ENCODE measurements at places on chromosomes 4 and X.

- no peak for DNase-seq
Measured at GRCh38 chr4:164378361-164378760, 375.6 kb upstream of the SMIM31 start.

DNA sequence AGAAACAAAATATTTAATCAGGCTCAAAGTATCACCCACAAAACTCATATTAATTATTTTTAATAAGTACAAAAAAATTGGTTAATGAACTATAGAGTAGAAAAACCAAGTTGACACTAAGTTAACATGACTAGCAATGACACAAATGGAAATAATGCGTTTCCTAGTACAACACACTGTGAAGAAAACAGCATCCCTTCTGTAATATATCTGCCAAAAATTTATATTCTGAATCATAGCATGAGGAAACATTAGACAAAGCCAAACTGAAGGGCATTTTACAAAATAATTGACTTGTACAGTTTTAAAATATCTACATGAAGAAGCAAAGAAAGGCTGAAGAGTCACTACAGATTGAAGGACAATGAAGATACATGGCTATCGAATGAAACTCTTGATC lies 477.6 kb upstream of the INTU start:
- no peak for DNase-seq

DNA sequence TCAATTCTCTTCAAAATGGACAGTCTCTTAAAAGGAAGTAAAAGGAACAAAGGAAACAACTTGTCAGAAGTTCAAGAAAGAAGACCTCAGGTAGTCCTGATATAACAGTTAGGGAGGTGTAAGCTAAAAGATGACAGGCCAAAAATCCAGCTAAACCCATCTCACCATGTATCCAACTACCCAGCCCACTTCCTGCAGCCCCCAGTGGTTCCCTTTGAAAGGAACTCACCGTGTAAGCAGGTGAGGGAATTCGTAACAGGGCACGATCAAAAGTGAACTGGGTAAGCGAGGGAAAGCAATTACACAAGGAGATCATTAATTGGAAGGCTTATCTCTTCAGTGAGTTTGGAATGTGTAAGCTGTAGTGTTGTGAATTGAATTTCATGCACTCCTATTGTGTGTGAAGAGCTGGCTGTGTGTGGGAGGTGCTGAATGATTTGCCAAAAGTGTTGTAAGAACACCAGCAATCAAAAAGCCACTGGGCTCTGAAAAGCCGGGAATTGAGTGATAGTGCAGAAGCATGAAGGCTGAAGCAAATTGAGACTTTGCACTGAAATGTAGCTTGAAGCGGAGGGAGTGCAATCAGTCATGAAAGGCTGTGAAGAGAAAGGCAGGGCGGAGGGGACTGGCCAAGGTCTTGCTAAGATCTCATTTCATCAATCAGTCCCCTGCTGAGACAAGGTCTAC lies 914.2 kb upstream of the LCORL start:
- no peak for DNase-seq

GRCh38 chr4:55330241-55330640 lies 15.8 kb upstream of the SRD5A3 start:
- no peak for DNase-seq

DNA sequence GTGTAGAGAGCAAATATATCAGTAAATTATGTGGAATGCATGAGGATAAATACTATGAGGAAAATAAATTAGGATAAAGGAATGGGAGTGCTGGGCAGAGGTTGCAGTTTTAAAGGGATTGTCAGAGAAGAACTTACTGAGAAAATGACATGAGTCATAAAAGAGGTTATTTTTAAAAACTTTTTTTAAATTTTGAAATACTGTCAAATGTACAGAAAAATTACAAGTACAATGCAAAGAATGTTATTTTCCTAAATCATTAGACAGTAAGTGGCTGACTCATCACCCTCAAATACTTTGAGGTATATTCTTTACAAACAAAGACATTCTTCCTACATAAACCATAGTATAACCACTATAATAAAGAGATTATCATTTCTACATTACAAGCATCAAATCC lies 29.8 kb upstream of the H2AZ1 start:
- no peak for DNase-seq

DNA sequence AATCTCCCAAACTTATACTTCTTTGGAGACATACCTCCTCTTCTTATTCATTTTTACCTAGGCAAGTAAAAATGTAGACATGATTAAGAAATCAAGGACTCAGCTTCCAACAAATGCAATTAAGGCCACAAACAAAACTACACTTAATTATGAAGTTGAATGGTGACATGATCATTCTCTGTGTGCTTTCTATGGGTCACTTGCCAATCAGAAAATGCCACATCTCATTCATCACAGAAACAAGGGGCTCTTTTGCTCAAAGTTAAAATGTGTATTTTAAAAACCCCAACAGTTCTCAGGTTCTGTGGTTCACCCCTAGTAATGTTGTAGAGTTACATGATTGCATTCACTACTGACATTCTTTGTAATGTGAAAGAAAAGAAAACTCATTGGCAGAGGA lies 273.5 kb downstream of the DCHS2 start:
- DNase-seq: no peak

DNA sequence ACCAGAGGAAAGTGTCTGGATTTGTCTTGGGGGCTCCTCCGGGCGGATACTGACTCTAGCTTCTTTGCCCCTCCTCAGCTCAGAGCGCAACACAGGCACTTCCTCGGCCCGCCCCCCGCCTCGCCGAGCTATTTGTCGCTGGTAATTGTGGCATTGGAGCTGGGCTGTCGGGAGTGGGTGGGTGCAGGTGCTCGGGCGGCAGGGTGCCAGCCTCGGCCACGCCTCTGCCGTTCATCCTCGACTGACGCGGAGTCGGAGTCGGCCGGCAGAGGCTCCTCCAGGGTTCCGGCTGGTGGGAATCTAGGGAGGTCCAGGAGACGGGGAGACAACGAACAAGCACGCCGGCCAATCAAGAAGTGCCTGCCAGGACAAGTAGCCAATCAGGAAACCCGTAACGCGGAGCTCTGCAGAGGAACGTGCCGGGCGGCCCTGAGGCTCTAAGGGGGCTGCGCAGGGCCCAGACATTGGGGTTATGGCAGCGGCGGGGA lies 3.9 kb upstream of the SYN1 start:
- peak; percentile 18 for DNase-seq

DNA sequence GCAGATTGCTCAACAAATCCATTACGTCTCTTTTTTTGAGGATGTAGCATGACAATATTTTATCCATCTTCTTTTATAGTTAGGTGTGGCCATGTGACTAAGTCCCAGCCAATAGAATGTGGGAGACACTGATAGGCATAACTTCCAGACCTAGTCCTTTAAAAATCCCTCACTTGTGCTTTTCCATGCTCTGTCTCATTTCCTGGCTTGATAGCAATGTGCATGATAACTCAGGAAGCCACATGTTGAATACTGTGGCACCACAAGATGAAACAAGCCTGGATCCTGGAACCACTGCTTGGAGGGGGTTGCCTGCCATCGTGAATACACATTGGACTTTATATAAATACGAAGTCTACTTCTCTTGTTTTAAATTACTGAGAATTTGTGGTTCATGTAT lies 184.0 kb upstream of the NEIL3 start:
- no peak for DNase-seq

GRCh38 chrX:135649029-135649428 lies 64.4 kb upstream of the CT45A1 start:
- no peak for DNase-seq

GRCh38 chr4:140281828-140282552 lies 91.5 kb upstream of the SCOC start:
- no peak for DNase-seq

DNA sequence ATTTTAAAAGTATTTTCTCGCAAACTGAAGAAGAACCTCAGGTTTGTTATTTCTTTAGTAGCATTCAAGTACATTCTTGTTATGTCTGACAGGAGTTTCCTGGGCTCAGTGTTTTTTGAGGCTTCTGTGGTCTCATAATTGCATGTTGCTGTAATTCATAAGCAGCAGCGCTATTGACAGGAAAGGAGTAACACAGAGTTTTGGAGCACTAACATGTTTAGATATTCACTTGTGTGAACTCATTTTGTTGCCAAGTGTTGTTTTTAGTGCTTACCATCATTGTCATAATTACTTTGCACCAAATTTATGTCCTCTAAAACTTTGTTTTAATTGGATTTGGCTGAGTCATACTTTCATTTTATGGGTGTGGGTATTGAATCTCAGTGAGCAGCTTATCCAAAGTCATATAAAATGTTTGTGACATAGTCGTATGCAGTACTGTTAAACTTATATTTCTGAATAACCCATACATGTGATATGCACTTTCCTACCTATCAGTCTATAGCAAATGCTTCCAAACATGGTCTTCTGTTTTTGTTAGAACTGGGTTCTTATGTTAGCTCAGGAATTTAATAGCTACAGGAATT lies 358.7 kb upstream of the CTSO start:
- no peak for DNase-seq

DNA sequence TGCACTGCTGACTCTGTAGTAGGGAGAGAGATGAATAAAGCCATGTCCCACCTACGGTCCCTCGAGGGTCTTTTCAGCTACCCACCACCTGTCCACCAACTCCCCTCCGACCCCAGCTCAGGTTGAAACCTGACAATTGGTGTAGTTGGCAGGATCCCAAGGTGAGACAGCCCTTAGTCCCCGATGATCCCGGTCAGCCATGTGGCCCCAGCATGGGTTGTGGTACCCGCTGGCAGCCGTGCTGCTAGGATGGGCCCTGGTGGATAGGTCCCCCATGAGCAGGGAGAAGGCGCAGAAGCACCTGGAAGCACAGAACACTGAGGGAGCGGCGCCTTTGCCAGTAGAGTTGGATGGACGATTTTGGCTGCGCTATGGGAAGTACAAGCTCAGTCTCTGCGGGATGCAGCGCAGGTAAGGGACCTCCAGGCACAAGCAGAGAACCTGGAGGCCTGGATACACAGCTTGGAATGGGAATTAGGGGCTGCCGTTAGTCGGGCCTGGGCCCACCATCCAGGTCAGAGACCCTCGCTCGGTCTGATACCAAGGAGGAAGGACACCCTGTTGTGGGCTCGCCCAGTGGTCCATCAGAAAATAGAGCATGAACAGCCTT lies 694.6 kb upstream of the AGA start:
- DNase-seq: no peak

GRCh38 chrX:85627363-85627762 lies 247.9 kb upstream of the POF1B start:
- DNase-seq: no peak

GRCh38 chrX:24228596-24228995 lies 79.1 kb downstream of the ZFX start:
- DNase-seq: no peak

GRCh38 chr4:11151500-11151899 lies 277.2 kb downstream of the HS3ST1 start:
- no peak for DNase-seq

- DNase-seq: no peak
Measured at GRCh38 chr4:55386073-55386472, 9.7 kb upstream of the TMEM165 start.

- no peak for DNase-seq
Measured at GRCh38 chrX:154600759-154601374, 15.9 kb downstream of the CTAG1A start.

DNA sequence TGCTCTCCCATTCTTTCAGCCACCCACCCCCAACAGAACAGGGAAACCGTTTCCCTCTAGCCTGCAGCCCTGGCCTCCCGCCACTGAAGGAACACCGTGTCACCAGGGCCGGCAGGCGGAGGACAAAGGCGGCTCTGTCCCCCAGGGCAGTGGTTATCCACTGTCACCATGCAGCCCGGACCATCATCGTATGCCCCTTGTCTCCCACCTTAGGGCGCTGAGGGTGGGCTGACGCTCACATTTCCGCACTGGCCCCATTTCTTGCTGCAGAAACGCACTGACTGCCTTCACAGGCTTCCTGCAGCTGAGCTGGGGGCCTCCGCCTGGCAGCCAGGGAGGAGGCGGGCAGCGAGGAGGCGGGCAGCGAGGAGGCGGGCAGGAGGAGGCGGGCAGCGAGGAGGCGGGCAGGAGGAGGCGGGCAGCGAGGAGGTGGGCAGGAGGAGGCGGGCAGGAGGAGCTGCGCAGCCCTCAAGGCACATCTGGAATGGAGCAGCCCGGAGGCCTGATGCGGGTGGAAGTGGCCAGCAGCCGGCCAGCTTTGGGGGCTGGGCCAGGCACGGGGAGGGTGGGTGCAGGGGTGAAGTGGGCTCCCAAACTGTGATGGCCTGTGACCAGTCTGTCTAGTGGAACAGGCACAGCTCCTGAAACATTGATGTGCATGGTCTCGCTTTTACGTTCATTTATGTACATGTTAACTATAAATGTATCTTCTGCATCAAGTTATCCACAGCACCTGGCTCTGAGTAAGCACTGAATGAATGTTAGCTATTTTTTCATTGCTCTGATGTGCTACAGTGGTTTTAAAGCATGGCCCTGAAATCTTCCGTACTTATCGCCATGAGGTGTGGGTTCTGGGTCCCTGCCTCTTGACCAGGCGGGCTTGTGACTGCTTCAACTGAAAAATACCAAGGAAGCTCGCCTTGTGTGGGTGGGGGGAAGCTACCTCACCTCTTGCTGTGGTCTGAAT lies 20.6 kb upstream of the KIAA0232 start:
- no peak for DNase-seq

DNA sequence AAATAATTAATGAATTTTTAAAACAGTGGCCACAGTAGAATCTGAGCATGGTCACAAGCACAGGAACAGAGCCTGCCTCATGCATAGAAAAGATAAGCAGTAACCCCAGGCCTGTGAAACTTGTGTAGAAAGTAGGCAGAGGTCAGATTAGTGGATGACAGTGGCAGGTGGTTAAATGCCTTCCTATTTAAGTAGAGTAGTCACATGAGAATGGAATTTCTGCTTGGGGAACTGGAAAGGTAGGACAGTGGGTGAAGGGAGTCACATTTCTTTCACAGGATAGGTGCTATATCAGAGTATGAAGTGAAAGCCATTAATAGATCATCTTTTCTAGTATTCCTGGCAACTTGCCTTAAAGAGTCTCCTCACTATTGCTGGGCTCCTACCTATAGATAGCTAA lies 34.9 kb upstream of the ASB12 start:
- no peak for DNase-seq

DNA sequence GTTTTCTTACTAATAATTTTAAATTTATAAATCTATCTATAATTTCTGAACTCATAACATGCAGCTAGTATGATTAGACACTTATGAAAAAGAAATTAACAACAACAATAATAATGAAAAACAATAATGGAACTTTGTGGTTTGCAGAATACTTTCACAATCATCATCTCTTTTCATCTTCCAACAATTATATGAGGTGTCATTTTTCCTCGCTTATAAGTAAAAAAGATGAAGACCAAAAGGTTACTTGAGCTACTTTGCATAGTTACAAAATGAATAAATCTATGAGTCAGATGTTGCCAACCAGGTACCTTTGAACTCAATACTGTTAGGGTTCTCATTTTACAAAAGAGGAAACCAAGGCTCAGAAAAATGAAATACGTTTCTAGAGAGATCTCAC lies 98.5 kb upstream of the ELOVL6 start:
- DNase-seq: no peak

GRCh38 chr4:160877087-160877790 lies 1286.6 kb downstream of the FSTL5 start:
- no peak for DNase-seq

Data from T-helper 1 cell (primary cell).